ENCODE measurements at places on chromosomes 6 and 20.
A peak's percentile ranks its signal among the peaks of the same experiment; 100 is the strongest.

DNA sequence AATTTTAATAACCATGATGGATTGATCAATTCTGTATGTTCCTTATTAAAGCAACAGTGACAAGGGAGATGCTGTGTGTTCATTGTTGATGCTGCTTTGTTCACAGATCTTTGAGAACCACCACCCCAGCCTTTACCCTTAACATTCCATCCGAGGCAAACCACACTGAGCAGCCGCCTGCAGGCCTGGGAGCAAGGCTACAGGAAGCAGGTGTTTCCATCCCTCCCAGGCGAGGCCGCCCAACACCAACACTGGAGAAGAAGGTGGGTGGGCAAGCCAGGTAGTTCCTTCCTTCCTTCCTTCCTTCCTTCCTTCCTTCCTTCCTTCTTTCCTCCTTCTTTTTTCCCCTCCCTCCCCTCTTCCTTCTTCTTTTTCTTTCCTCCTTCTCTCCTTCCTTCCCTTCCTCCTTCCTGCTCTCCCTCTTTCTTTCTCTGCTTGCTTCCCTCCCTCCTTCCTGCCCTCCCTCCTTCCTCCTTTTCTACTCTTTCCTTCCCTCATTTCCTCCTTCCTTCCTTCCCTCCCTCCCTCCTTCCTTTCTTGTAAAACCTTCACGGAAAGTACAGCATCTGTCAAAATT, 13.7 kb downstream of the TTLL2 start:
- DNase-seq = peak; percentile 4

DNA sequence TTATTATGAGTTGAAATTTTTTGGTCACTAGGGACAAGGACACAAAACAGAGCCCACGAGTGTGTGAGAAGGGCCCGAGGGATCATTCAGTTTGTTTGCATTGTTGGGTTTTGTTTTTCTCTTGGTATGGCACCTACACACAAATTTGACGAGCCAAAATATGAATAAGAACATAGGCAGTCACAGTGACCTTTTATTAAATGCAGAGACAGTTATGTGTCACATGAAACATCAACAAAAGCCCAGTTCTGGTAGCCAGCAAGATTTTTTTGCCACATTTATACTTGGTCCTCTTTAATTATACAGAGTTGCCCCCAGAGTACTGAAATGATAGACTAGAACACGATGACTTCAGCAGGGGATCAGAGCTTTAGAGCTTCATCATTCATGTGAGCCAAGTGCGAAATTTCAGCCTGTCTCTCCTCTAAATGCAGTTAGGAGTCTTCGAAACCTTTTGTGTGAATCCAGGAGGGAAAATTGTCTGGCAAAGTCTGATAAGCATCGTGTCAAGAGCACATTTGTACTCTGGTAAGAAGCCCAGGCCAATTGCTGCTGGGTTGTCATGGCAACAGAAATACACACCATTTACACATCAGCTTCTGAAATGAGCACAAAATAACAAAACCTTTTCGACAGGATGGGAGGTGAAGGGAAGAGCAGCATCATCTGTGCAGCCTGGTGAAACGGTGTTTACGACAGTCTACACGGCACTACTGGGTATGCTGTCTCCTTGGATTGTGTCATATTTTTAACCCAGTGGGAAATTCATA, 79.2 kb upstream of the RIPOR2 start:
- DNase-seq = no peak

GRCh38 chr20:23009636-23010035, 25.5 kb upstream of the SSTR4 start:
- no peak for DNase-seq

- DNase-seq = no peak
Observed at GRCh38 chr6:14721103-14721758, 524.6 kb upstream of the JARID2 start.

DNA sequence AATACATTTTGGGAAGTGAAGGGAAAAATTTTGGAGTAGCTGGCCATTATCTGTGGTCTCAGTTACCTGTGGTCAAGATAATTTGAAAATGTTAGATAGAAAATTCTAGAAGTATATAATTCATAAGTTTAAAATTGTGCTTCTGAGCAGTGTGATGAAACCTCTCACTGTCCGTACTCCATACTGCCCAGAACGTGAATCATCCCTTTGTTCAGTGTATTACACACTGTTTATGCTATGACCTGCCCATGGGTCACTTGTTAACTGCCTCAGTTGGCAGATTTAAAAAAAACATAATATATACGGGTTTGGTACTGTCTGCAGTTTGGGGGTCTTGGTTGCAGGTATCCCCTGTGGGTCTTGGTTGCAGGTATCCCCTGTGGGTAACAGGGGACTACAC, 4.1 kb upstream of the CALHM5 start:
- no peak for DNase-seq
